PC-3 (cell line): ENCODE measurements at places on chromosomes 3 and 15. TPM values are rescaled to one million over a fixed set of nuclear protein-coding genes. Genes with fewer than 3 reads are reported as not detected.

GRCh38 chr3:170473358-170473757 is 54.7 kb downstream of the CLDN11 start:
- DNase-seq: no peak
- H3K27ac ChIP-seq: no peak overlapping the region
- no peaks in the 10 kb centered on the region for H3K36me3 ChIP-seq
- no peaks in the 10 kb centered on the region for H3K27me3 ChIP-seq
- H3K4me1 ChIP-seq: peaks cover 45% of the 10 kb centered on the region

DNA sequence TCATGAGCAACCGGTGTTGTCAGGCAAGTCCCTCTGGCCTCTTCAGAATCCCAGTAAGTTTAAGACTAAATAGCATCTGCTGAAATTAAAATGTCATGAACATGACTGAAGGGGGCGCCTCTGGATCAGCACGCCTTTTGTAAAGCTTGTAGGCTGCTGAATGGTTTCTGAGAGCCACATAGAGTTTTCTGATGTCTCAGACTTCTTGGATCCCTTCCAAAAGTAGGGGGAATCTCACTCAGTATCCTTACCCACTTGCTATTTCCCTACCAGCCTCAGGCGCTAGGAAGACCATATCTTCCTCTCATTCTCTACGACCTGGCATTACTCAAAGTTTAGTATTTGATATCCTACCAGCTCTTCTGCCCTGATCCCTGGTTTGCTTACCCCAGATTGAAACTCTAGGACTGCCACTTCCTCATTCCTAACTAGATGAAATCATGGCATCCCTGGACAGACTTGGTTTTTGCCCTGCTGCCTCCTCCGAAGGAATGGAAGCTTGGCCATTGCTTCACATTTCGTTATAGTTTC is 62.7 kb upstream of the CD47 start:
- H3K27me3 ChIP-seq: no peaks in the 10 kb centered on the region
- DNase-seq: peak; percentile 71
- no peaks in the 10 kb centered on the region for H3K36me3 ChIP-seq
- H3K4me3 ChIP-seq: no peak overlapping the region

- no peak overlapping the region for H3K4me3 ChIP-seq
- H3K4me1 ChIP-seq: no peaks in the 10 kb centered on the region
- no peak overlapping the region for H3K27ac ChIP-seq
- H3K27me3 ChIP-seq: no peaks in the 10 kb centered on the region
Observed at GRCh38 chr3:115401851-115402501, 221.3 kb upstream of the GAP43 start.

- H3K27ac ChIP-seq: no peak overlapping the region
- no peaks in the 10 kb centered on the region for H3K36me3 ChIP-seq
- no peak overlapping the region for H3K4me3 ChIP-seq
- no peaks in the 10 kb centered on the region for H3K4me1 ChIP-seq
- no peak for DNase-seq
Observed at GRCh38 chr15:65077981-65078352, 1.4 kb downstream of the KBTBD13 start.

The PTX3 gene
- 24.4 and 27.3 TPM in 2 replicates for total RNA-seq

DNA sequence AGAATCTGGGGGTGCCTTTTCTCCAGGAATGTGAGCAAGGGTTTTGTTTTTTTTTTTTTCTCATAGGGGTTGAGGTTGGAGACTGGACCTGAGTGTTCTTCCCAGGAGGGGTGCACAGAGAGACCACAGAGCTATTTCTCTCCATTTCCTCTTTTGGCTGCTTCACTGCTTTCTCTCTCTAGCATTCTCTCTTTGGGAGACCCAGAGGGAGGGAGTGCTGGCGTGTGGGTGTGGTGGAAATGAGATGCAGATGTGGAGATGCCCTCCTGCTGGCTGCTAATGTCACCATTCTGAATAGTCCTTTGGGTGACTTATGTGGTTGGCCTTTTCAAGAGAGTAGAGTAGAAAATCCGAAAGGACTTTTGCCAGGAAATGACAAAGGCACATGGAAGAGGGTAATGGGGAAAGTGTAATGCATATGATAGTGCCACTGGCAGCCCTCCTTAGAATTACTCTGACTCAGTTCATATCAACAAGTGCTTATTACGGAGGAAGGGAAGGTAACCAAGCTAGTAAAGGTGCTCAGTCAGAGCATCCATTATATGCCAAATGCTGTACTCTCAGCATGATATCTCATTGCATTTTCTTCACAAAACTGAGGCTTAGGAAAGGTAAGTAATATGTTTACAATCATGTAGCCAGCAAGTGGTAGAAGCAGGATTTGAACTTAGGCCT is 1.9 kb downstream of the SYN2 start:
- H3K4me1 ChIP-seq: no peaks in the 10 kb centered on the region
- DNase-seq: no peak
- H3K27me3 ChIP-seq: peaks cover 93% of the 10 kb centered on the region
- no peak overlapping the region for H3K4me3 ChIP-seq
- no peaks in the 10 kb centered on the region for H3K36me3 ChIP-seq
- H3K27ac ChIP-seq: no peak overlapping the region

- no peaks in the 10 kb centered on the region for H3K36me3 ChIP-seq
- no peak overlapping the region for H3K4me3 ChIP-seq
- no peak for DNase-seq
- H3K4me1 ChIP-seq: no peaks in the 10 kb centered on the region
Observed at GRCh38 chr3:60417576-60417975, 833.7 kb downstream of the FHIT start.

GRCh38 chr3:98565237-98565643 is 28.2 kb downstream of the CPOX start:
- DNase-seq: peak; percentile 84
- H3K4me3 ChIP-seq: no peak overlapping the region
- H3K27me3 ChIP-seq: no peaks in the 10 kb centered on the region
- H3K36me3 ChIP-seq: no peaks in the 10 kb centered on the region
- peaks cover 50% of the 10 kb centered on the region for H3K4me1 ChIP-seq
- peak overlapping the region; percentile 81 for H3K27ac ChIP-seq

DNA sequence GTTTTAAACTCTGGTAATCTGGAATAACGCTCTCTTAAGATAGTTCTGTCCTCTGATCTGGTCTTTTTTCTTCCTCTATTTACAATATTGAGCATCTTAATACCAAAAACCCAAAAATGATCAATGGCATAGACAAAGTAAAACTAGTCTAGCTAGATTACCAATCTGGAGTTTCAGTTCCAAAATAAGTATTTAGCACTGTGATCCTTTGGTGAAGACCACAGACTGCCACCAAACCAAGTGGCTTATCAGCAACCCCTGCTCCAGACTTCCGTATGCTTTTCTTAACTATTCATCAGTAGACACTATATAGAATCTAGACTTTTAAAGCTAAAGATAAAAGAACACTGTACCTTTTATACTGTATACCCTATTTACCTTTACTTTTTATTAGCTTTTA is 35.5 kb upstream of the MAN2C1 start:
- H3K4me3 ChIP-seq: no peak overlapping the region
- peaks cover 43% of the 10 kb centered on the region for H3K36me3 ChIP-seq
- no peak overlapping the region for H3K27ac ChIP-seq
- no peaks in the 10 kb centered on the region for H3K4me1 ChIP-seq
- no peak for DNase-seq

The PLSCR5 gene
- not detected in 2 replicates for total RNA-seq

GRCh38 chr3:7841451-7841850 is 660.2 kb upstream of the LMCD1 start:
- H3K27ac ChIP-seq: no peak overlapping the region
- no peak for DNase-seq
- no peaks in the 10 kb centered on the region for H3K36me3 ChIP-seq

The XIRP1 gene
- not detected in 2 replicates for total RNA-seq

- H3K4me1 ChIP-seq: no peaks in the 10 kb centered on the region
- no peaks in the 10 kb centered on the region for H3K36me3 ChIP-seq
- no peak overlapping the region for H3K27ac ChIP-seq
- peaks cover 8% of the 10 kb centered on the region for H3K27me3 ChIP-seq
- no peak overlapping the region for H3K4me3 ChIP-seq
Observed at GRCh38 chr15:76976141-76976540, 18.8 kb upstream of the PSTPIP1 start.

The SMAD6 gene
- total RNA-seq: 19.9 and 21.8 TPM in 2 replicates

The ADAMTS7 gene
- total RNA-seq: 4.2 and 5.2 TPM in 2 replicates

The ARL8B gene
- 43.8 and 45.3 TPM in 2 replicates for total RNA-seq

GRCh38 chr3:190505381-190506003 is 8.4 kb upstream of the IL1RAP start:
- H3K27me3 ChIP-seq: no peaks in the 10 kb centered on the region
- DNase-seq: no peak
- H3K36me3 ChIP-seq: no peaks in the 10 kb centered on the region

DNA sequence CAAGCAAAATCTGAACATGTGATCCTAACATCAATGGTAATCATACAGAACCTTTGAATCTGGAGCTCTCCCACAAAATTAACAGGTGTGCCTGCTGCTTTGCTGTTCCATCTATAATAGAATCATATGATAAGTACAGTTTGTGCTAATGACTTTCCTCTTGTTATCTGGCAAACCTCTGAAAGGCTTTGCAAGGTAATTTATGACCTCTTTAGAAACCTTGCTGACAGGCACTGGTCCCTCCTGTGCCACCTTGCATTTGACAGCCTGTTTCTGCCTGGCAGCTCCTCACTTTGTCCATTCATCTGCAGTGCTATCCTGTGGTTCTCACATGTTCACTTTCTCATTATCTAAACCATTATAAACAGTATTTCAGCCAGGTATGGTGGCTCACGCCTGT is 10.2 kb upstream of the HTR3C start:
- no peak overlapping the region for H3K27ac ChIP-seq
- no peaks in the 10 kb centered on the region for H3K27me3 ChIP-seq
- no peaks in the 10 kb centered on the region for H3K36me3 ChIP-seq
- no peak overlapping the region for H3K4me3 ChIP-seq
- H3K4me1 ChIP-seq: no peaks in the 10 kb centered on the region
- no peak for DNase-seq

- no peaks in the 10 kb centered on the region for H3K27me3 ChIP-seq
- no peaks in the 10 kb centered on the region for H3K4me1 ChIP-seq
- H3K27ac ChIP-seq: no peak overlapping the region
- no peak overlapping the region for H3K4me3 ChIP-seq
Observed at GRCh38 chr3:134874737-134875413, 79.8 kb downstream of the EPHB1 start.

The DUOXA2 gene
- not detected in 2 replicates for total RNA-seq

DNA sequence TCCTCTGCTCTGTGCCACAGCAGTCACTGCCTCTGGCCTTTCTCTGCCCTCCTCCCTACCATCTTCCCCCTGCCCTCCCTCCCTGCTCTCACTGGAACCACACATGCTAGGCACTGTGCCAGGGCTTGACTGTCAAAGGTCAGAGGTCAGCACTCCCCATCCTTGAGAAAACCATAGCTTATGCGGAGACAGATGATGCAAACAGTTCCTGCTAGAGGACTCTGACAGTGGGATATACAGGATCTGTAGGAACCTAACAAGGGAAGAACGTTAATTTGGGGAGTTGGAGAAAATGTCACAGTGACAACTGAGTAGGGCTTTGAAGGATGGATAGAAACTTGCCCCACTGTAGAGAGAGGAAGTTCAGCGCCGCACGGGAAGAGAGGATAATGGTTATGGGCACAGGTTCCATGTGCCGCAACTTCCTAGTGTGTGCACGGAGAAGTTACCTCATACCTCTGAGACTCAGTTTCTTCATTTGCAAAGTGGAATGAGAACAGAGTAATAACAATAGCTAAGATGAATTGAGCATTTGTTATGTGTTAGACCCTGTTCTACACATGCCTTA is 29.3 kb upstream of the XYLB start:
- H3K4me3 ChIP-seq: no peak overlapping the region
- no peaks in the 10 kb centered on the region for H3K4me1 ChIP-seq
- DNase-seq: peak; percentile 14
- no peaks in the 10 kb centered on the region for H3K36me3 ChIP-seq
- no peaks in the 10 kb centered on the region for H3K27me3 ChIP-seq
- no peak overlapping the region for H3K27ac ChIP-seq

DNA sequence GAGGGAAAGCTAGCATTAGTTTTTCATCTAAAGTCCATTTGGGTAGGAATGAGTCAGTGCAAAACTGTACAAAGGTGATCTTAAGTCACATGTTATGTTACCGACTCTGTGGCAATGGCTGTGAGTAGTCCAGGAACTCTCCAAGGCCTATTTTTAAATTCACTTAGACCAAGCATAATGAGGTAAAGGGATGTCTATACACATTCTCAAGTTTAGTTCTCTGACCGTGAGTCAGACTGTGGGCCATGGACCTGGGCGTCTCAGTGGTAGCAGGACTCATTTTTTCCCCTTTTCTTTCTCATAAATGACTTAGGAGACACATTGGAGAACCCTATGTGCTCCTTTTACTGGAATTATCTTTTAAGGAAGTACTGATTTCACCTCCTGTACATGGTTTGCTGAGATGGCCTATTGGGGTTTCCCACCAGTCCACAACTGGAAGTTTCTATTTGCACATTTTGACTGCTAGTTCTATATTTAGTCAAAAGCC is 488.7 kb upstream of the TPRG1 start:
- no peaks in the 10 kb centered on the region for H3K27me3 ChIP-seq
- peaks cover 20% of the 10 kb centered on the region for H3K4me1 ChIP-seq
- peak overlapping the region; percentile 29 for H3K27ac ChIP-seq
- H3K4me3 ChIP-seq: no peak overlapping the region

GRCh38 chr3:55661571-55661970 is 174.5 kb upstream of the WNT5A start:
- no peak overlapping the region for H3K4me3 ChIP-seq
- no peaks in the 10 kb centered on the region for H3K36me3 ChIP-seq
- H3K27me3 ChIP-seq: no peaks in the 10 kb centered on the region
- H3K27ac ChIP-seq: no peak overlapping the region
- peaks cover 11% of the 10 kb centered on the region; the same call in 1 of the 2 replicates for H3K4me1 ChIP-seq
- no peak for DNase-seq

- H3K27ac ChIP-seq: no peak overlapping the region
- no peaks in the 10 kb centered on the region for H3K36me3 ChIP-seq
- no peak overlapping the region for H3K4me3 ChIP-seq
- H3K27me3 ChIP-seq: no peaks in the 10 kb centered on the region
- peaks cover 26% of the 10 kb centered on the region for H3K4me1 ChIP-seq
- no peak for DNase-seq
Observed at GRCh38 chr3:155390351-155390750, 96.9 kb upstream of the STRIT1 start.

GRCh38 chr15:94451466-94451865 is 220.1 kb downstream of the MCTP2 start:
- H3K36me3 ChIP-seq: no peaks in the 10 kb centered on the region
- no peaks in the 10 kb centered on the region for H3K4me1 ChIP-seq
- no peak overlapping the region for H3K27ac ChIP-seq
- no peaks in the 10 kb centered on the region for H3K27me3 ChIP-seq
- no peak overlapping the region for H3K4me3 ChIP-seq

GRCh38 chr15:42411884-42412283 is 52.6 kb downstream of the CAPN3 start:
- H3K36me3 ChIP-seq: peaks cover 20% of the 10 kb centered on the region
- no peak for DNase-seq
- no peaks in the 10 kb centered on the region for H3K27me3 ChIP-seq
- no peaks in the 10 kb centered on the region for H3K4me1 ChIP-seq

The TNFAIP8L3 gene
- not detected in 2 replicates for total RNA-seq
